ENCODE measurements at places on chromosomes 13 and 19.
A peak's percentile ranks its signal among the peaks of the same experiment; 100 is the strongest.

DNA sequence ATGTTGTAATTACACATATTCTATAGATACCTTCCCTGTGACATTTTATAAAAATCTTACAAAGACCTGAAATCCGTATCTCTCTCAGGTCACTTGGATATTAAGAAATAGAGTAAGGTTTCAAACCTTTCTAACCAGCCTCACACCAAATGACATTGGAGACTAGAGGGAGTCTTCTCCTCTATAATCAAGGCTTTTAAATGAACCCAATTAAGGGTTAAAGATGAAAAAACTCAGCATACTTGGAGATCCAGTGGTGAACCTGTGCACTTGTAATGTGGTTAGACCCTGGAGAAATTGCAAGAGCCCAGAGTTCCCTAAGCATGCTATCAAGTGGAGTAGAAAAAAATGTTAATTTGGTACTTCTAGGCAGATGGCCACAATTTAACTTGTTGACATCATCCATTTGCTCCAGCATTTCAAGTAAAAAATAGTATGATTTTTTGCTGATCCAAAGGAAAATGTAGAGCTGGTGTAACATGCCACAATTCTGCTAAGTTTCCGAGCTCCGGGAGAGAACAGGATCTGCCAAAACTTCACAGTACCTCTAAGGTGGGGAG, 554.1 kb upstream of the MIR17HG start:
- DNase-seq, result no peak

GRCh38 chr13:43933378-43933777, 53.7 kb downstream of the LACC1 start:
- no peak for DNase-seq

DNA sequence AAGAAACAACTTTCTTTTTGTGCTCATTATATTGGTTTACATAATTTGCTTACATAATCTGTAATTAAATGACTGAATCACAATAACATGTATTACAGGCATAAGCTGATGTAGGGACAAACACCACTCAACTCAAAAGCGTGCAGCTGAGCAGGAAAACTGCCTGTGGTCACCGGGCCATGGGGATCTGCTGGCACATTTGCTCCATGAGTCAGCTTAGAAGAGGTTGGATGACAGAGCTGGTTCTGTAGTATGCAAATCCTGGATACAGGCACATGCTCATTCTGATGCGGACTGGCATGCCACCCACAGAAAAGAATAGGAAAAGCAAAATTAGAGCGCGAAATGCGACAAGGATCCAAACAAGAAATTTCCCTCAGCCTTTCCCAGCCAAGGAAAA, 128.6 kb downstream of the USP12 start:
- DNase-seq, result peak; percentile 23

- no peak for DNase-seq
Measured at GRCh38 chr13:32495429-32495828, 43.2 kb downstream of the N4BP2L2 start.

GRCh38 chr13:99774644-99775043, 196.9 kb downstream of the ZIC5 start:
- no peak for DNase-seq

DNA sequence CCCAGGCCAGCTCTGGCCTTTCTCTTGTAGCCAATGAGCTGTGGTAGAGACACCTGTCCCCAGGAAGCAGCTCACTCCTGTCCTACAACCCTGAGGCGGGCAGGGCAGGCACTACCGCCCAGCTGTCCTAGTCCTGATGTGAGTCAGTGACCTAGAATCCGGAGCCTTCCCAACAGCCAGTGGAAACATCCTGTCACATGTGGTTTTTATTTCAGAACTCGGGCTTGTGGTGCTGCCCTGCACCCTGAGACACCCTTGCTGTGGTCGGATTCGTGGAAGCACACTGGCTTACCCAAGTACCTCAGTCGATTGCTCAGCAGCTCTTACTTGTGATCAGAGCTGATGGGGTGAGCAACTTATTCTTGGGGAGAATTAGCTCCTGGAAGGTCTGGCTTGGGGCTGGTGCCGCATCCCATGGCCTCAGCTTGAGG, 83.6 kb upstream of the ARHGEF7 start:
- no peak for DNase-seq

GRCh38 chr19:2251106-2252054, 2.3 kb downstream of the AMH start:
- DNase-seq, result no peak

Measured in uterus (tissue), 4 donors.